Nucleus accumbens (tissue), 56 donors: ENCODE measurements at places on chromosomes 12 and 14.

DNA sequence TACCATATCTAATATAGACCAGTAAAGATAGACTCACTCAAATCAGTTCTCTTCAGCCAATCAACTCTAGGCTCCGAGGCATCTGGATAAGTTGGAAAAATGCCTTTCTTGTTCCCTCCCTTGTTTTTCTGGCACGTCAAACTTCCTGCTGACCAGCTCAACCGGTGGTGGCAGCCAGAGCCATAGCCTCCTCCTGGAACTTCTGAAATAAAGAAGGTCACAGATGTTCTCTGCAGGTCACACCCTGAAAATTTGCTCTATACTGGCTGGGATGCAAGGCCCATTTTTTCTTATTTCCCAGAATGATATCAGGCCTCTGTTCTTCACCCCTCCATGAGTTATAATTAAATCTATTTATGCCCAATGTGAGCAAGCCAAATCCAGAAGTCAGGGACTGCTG, 81.9 kb downstream of the BMP4 start:
- DNase-seq: no peak

GRCh38 chr12:52306731-52307130, 14.5 kb downstream of the KRT83 start:
- DNase-seq: no peak

DNA sequence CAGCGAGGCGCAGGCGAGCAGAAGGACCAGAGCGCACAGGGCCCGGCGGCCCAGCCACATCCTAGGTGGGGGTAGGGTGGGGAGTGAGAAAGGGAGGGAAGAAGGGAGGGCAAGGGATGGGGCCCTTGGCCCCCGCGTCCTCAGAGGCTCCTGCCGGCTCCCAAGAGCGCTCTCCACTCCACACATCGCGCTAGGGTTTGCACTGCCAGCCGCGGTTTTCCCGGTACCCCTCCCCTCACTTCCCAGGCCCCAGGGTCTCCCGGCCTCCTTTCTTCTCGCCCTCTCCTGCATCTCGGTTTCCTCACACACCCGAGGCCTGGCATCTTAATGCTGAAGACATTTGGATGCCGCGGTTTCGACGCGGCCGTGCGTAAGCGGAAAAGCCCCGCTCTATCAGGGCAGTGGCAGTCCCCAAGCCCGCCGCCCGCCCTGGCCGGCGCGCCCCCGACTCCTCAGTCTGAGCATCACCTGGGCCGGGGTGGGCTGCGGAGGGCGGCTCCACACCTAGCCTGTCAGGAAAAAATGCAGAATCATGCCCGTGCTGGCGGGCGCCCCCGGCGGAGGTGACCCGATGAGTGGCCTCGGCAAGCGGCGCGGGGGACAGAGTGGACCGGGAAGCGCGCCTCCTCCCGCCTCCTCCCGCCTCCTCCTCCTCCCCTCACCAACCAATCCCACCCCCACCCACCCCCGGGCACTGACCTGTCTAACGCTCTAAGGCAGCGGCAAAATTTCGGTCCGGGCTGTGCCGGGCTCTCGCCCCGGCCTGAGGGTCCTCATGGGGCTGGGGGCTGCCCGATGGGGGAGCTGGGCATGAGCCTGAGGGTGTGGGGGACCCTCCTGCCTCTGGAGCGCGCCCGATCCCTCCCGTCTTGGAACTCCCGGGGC, 686 bp downstream of the B4GALNT1 start:
- DNase-seq: no peak

DNA sequence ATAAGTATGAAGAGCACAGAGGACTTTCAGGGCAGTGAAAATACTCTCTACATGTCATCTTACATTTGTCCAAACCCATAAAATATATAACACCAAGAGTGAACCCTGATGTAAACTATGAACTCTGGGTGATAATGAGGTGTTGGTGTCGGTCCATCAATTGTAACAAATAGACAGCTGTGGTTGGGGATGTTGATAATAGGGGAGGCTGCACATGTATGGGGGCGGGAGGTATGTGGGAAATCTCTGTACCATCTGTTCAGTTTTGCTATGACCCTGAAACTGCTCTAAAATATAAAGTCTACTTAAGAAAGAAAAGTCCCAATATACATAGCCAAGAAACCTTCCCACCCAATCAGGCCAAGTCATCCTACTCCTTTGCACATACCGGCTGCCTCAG, 88.5 kb downstream of the GPR135 start:
- DNase-seq: no peak

DNA sequence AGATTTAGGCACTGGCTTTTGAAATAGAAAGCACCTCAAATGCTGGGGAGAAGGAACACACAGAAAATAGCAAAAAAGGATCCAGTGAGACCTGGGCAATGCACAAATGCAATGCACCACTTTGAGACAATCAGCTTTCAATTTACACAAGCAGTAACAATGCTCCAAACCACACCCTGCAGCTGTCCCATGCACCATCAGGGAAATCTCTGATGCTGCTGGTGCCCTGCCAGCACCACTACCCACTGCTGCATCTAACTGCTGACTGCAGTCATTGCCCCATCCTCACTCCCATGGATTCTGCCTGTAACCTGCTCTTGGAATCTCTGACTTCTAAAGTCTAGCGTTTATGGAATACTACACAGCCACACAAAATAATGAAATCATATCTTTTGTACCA, 21.0 kb upstream of the HMGA2 start:
- no peak for DNase-seq

GRCh38 chr14:74246542-74246941, 7.3 kb downstream of the VSX2 start:
- DNase-seq: no peak

GRCh38 chr12:117521346-117521745, 159.9 kb upstream of the NOS1 start:
- no peak for DNase-seq

GRCh38 chr14:94780536-94781399, 10.9 kb upstream of the GSC start:
- no peak for DNase-seq

GRCh38 chr14:68249661-68250451, 430.3 kb downstream of the RAD51B start:
- no peak for DNase-seq

GRCh38 chr12:109808876-109809646, 24.1 kb downstream of the TRPV4 start:
- no peak for DNase-seq

DNA sequence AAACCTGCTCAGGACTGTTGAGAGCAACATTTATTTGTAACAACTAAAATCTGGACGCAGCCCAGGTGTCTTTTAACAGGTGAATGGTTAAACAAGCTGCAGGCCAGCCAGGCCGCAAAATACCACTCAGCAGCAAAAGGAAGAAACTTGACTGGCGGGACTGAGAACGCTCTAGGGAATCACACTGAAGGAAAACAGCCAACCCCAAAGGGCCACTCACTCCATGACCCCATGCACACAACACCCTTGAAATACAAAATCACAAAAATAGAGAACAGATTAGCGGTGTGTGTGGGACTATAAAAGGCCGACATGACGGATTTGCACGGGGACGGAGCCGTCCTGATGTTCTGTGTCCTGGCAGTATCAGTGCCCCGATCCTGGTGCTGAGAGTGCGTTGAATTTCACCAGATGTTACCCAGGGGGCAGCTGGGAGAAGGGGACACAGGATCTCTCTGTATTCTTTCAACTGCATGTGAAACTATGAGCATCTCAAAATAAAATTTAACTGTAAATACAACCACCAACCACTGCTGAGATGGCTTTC, 23.0 kb downstream of the VPS37B start:
- DNase-seq: no peak

DNA sequence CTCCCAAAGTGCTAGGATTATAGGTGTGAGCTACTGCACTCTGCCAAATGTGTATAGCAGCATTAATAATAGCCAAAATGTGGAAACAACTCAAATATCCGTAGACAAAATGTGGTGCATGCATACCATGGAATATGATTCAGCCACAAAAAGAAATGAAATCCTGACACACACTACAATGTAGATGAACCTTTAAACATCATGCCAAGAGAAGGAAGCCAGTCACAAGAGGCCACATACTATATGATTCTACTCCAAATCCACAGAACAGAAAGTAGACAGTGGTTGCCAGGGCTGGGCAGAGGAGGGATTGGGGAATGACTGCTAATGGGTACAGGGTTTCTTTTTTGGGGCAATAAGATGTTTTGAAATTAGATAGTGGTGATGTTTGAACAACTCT, 7.7 kb upstream of the TMED2 start:
- DNase-seq: no peak

DNA sequence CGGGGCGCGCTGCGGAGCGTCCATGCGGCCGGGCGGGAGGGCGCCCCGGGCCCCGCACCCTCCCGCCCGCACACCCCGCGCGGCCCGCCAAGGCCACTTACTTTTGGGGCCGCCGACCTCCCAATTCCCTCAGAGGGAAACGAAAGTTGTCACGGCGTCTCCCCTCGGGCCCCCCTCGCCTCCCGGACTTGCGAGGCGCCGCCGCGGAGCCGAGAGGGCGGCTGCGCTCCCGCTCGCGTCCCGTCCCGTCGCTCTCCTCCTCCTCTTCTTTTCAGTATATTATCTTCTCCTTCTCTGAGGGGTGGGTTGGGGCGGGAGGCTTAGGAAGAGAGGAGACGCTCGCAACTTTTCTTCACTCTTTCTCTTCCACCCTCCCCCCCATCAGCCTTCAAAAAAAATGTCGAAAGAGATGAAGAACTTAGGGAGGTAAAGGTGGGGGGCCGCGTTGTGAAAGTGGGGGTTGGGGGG, 613 bp downstream of the DUSP16 start:
- peak; percentile 14 for DNase-seq

GRCh38 chr12:100472325-100472724, 1.3 kb upstream of the NR1H4 start:
- no peak for DNase-seq

DNA sequence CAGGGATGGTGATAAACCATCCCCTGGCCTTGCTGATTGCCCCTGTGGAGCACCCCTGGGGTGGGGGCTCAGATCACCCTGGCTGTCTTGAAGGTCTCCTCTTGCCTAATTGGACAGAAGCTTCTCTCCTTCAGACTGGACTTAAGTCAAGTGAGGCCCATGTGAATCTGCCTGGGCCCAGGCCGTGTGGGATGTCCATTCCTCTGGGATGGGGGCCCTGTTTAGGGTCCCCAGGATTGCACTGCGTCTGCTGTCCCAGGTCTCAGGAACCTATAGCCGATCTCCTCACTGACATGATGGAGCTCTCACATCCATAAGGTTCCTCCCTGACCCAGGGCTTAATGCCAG, 20.2 kb downstream of the SERPINA1 start:
- DNase-seq: no peak

GRCh38 chr12:49440035-49440434, 72.8 kb downstream of the SPATS2 start:
- DNase-seq: no peak

DNA sequence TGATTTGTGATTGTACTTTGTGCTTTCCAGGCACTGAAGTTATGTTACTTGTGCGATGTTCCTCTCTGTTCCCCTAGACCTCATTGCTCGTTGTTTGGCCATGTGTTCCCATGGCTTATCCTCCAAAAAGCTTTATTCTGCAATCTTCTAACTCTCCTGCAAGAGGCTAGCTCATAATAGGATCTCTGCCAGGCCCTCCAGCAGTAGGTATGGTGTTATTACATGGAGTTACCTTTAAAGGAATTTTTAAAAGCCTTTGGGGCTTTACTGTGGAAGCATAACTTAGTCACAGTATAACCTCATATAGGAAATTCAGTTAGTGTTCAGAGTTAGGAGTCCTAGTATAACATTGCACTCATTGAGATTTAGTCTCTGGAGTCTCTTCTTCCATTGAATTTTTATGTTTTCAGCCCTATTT, 292.3 kb downstream of the RAD51B start:
- no peak for DNase-seq

DNA sequence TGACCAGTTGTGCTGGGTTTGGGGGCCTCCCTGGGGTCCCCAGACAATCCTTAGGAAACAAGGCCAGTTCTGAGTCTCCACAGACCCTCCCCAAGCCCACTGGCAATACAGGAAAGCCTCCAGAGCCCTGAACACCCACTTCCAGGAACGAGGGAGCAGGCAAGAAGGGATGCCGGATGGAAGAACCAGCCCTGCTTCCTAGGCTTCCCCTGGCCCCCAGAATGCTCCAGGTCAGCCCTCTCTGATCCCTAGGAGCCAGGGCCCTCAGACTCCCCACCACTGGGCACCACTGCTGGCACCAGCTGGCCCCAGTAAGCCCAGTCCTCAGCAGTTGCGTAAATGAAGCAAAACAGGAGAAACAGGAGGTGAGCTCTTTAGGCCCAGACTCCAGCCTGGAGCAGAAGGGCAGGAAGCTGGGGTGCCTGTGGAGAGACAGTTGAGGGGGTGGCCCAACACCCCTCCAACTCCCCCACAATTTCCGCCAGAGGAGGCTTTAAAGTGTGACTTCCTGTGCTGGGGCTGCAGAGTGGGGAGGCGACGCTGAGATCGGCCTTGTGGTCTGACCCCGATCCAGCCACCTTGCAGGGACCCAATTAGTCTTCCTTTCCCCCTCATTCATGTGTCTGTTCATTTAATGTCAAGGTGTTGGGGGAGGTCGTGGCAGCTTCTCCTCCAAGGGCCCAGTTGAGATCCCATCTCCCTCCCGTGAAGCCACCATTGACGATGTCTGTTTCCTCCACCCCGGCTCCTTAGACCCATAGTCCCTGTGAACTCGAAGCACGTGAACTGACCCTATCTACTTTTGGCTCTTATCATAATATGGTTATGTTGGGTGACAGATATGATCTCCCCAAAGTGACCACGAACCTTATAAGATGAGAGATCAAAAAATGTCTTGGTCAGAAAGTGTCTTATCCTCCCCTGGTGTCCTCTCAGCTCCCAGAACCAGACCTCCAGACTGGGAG, 4.7 kb downstream of the TNFRSF1A start:
- DNase-seq: no peak

DNA sequence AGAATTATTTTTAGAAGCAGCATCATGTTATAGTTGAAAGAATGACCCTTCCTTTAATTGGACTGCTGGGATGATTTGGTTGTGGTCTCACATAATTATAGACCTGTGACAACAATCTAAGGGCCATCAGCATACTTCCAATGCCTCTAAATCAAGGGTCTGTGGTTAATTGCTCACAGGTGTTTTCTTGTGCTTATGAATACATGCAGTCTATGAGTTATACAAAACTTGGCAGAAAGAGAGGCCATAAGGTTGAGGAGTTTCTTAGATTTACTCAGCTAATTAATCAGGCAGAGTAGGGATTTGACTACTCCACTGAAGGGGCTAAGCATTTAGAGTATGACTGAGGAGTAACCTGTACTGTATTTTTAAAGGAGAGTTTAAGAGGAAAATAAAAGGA, 37.0 kb upstream of the FRMD6 start:
- DNase-seq: no peak

DNA sequence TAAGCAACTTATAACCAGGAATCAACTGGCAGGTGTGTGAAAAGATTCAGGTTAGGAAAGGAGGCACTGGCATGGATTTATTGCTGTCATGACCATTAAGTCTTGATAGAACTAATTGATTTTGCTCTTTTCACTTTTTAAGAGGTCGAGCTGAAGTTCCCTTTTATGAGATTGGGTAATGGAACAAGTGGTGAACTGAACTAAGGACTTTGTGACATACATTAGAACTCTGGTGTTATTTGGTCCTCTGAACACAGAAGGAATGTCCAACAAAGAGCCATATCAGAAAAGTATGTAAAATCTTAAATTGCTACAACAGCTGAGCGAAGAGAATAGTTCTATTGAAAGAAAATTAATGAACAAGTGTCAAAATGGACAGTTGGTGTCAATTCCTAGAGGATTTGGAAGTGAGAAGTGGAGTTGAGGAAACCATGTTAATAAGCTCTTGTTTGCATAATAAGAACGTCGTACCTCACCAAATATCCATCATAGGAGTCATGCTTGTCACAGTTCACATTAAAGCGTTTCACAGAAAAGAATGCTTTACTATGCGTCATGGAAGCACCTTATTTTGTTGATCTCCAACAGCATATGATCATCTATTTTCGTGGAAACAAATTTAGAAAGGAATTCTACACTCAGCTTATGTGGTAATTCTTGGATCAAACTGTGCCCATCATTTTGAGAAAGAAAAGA, 8.4 kb upstream of the MYF6 start:
- DNase-seq: no peak
